ENCODE measurements at places on chromosomes 3 and 15.

DNA sequence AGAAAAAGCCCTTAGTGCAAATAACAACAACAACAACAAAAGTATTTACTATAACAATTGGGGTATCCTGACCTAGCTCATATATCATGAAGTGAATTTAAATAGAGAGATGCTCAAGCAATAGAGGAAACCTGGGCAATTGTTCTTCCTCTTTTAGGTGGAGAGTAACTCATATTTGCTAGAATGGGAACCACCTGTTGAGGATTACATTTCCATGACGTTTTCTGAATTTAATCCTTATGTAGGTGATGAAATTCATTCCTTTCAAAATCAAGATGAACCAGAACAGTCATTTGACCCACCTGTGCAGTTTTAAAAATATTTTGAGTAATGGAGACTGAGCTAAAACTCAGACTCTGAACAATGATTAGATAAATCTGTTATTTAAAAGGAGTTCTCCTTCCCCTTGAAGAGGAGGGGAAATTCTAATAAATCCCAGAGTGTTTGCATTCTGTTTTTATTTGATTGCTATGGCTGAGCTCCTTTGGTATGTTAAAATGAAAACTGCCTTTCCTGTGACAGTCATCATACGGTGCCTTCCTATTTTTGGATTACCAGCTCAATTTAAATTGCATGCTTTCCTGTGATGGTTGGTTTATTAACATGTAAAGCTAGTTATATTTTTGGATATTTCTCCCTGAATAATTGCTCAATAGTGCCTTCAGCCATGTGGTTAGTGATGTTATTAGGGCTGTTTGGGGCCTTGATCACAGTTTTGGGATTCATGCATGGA lies 24.3 kb downstream of the VPS8 start:
- no peak for DNase-seq

DNA sequence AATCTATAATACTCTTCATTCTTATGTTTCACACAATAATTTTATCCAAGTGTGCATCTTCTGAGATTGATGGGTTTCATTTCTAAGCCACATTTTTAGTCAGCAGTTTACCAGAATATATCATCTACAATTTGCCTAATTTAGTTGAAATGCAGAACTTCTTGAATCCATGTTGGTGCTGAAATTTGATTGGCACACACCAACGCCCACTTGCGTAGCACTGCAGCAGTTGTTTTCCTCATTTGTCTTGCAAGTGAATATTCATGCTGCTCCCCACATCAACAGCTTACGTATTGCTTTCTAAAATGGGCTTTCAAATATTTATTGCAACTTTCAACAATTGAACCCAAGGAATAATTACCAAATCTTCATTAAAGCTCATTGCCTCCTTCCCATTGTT lies 87.8 kb upstream of the CTDSPL start:
- DNase-seq = no peak

DNA sequence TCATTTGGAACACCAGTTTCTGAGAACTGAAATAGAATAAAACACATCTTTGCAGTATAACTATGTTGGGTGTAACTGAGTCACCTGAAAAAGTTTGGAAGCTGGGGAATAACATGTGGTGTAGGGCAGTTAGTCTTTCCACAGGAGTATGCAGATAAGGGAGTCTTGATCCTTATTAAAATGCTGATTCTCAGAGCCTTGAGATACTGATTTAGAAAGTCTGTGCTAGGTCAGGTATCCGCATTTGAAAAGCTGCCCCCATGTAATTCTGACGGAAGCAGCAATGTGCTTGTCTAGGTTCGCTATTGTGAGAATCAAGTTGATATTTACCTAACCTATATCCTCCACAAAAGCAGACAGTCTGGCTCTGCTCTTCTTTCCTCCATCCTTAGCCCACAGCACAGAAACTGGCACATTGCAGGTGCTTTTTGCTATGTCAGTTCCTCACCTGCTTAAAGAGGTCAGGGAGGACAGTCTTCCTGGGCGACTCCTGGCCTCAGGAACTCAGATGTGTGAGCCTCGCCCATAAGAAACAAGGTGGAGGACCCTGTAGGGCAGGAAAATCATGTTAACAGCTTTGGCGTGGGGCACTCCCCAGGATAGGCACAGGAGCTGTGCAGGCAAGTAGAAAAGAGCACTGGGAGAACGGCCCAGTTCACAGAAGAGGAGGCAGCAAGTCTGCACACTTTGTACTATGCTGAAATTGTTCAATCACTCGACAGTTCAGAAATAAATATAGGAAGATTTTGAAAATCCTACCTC lies 27.6 kb upstream of the SRPRB start:
- no peak for DNase-seq

DNA sequence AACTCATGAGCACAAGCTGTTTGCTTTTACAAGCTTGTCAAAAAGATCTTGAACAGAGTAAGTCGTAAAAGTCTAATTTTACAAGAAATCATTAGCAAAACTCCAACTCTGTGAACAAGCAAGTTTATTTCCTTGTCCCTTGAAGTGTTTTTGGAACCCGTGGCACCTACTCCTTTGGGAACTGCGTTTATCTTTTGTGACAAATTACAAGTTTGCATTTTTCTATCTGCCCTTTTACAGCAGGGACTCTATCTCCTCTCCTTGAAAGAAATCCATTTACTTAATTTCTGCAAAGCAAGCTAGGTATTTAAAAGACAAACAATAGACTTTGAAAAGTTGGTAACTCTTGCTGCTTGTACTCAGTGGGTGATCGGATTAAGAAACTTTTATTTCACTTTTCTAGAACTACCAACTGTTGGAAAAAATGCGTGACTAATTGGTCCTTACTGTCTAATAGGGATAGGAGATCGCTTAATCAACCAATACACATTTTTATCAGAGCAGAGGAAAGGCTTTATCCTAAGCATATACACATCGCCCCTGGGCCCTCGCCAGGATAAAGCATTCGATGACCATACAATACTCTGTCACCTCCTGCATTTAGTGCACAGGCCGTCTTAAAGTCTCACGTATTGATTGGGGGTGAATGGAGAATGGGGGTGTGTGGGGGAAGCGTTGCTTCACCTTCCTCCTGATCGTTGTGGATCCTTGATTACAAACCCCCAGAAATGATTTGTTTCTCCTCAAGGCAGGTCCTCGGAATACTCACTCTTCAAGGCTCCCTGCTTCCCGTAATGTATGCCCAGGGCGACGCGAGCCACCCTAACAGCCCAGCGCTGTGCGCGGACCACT lies 1.7 kb downstream of the PRTG start:
- DNase-seq = no peak

GRCh38 chr3:46412786-46413298 lies 5.8 kb downstream of the CCRL2 start:
- no peak for DNase-seq

DNA sequence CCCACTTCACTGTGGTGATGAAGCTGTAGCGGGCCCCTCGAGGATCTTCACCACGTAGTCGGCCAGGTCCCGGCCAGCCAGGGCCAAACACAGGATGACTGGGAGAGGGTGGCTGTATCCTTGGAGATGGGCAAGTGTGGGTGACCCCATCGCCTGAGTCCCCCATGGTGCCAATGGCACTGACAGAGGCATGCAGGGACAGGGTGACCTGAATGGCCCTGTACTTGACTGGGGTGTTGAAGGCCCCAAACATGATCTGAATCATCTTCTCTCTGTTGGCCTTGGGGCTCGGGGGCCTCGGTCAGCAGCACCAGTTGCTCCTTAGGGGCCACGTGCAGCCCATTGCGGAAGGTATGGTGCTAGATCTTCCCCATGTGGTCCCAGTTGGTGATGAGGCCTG lies 17.1 kb upstream of the AP3B2 start:
- DNase-seq = no peak

Measured in cortex of kidney (tissue), 1 donor.